ENCODE measurements at places on chromosomes 12 and 14.
A peak's percentile ranks its signal among the peaks of the same experiment; 100 is the strongest.

DNA sequence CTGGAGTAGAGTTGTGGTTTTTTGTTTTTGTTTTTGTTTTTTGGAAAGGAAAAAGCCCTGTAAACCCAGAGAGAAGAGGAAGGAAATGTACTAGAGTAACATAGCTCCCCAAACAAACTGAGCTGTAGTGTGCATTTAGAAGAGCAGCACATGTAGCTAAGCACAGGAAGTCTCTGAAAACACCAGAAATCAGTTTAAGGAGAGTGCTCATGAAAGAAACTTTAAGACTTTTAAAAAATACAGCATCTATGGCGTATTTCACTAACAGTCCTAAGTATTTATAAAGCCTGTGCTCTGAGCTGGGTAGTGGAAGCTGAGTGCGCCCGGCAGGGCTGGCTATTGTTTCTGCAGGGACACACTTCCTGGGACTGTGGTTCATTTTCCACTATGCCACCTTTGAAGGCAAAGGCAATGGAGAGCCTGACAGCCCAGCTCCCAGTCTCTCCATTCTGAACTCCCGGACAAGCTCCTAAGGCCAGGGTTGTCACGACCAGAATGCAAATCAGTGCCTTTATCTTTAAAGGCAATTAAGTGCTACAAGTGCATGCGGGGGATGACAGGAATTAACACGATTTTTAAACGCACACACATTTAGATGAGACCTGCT is 45.4 kb downstream of the NIN start:
- no peak for DNase-seq

- no peak for DNase-seq
These were observed 211.2 kb upstream of the AVPR1A start for GRCh38 chr12:63362166-63362565.

DNA sequence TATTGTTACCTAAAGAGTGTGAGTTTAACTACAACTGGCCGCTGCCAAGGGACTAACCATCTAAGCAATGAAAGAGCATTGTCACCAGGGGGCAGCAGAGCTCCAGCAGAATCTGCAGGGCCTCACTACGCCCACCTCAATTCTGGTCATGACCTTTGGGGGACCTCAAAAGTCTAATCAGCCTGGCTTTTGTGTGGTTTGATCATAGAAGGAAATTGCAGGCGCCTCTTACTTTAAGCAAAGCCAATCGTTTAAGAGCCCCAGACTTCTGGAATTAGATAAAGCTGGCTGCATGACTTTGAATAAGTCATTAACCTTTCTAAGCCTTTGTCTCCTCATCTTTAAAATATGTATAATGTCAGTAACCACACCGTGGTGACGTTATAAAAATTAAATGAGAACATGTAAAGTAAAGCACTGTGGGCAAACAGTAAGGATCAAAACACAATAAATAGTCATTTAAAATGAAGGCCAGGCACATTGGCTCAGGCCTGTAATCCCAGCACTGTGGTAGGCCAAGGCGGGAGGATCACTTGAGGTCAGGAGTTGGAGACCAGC is 58.6 kb downstream of the TBX3 start:
- DNase-seq, result peak; percentile 27

DNA sequence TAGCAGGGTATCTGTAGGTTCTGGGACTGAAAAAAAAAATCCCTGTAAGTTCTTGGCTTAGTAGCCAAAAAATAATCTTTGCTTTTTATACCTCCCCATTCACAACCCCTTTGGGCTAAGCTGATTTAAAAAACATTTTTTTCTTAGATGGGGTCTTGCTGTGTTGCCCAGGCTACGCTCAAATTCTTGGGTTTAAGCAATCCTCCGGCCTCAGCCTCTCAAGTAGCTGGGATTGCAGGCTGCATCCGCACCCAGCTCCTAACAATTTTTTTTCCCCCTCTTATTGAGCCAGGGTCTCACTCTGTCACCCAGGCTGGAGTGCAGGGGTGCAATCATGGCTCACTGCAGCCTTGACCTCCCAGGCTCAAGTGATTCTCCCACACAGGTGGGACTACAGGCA is 9.1 kb upstream of the ISM2 start:
- no peak for DNase-seq

- DNase-seq, result no peak
These were observed 8.3 kb downstream of the HOXC5 start for GRCh38 chr12:54041097-54041690.

GRCh38 chr12:63863658-63864453 is 19.4 kb downstream of the SRGAP1 start:
- no peak for DNase-seq

DNA sequence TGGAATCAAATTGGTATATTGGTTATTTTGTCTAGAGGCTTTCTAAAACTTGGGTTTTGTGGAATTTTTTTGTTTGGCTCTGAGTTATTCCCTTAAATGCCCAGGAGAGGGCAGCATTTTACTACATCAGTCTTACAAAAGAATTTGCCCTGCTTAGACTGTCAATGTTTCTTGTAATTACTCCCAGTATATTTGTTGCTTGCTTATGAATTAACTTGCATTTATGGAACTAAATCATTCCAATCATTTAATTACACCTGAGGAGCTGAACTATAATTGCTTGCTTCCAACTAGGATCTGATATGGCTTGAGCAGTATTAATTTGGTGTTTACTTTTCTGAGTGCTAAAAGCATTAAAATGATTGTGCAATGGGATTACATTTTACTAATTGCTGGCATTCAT is 48.7 kb downstream of the MIPOL1 start:
- DNase-seq, result no peak

- DNase-seq, result peak; percentile 42
These were observed 13.1 kb downstream of the ASIC1 start for GRCh38 chr12:50070314-50071060.

Measured in activated T-cell treated with anti-CD3 and anti-CD28 coated beads for 48 hours (primary cell).